Stimulated activated CD4-positive, alpha-beta T cell treated with anti-CD3 and anti-CD28 coated beads, Interleukin-15, amount 100 ng/mL, for 24 hours (primary cell): ENCODE measurements at places on chromosomes 13 and 19.

- no peak for DNase-seq
Measured at GRCh38 chr13:45410466-45410865, 7.7 kb downstream of the SLC25A30 start.

GRCh38 chr19:6087074-6087571 is 23.2 kb downstream of the RFX2 start:
- DNase-seq = no peak

- no peak for DNase-seq
Measured at GRCh38 chr19:6402837-6403608, 10.1 kb upstream of the GTF2F1 start.

DNA sequence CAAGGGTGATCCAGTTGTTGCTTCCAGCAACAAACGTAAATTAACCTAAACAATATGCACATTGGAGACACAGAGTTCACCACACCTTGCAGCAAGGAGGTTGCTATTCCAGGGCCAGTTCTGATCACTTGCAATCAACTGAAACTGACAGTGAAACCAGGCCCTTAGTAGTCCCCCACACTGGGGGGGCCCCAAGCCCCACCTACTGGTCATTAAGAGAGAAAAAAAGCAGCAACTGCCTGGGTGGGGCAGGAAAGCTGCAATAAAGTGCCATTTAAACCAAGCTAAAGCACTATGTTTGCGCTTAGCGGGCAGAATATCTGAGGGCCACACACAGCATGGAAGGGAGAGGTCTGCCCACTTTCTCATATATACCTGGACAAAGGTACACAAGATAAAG is 51.5 kb downstream of the ATP7B start:
- no peak for DNase-seq

DNA sequence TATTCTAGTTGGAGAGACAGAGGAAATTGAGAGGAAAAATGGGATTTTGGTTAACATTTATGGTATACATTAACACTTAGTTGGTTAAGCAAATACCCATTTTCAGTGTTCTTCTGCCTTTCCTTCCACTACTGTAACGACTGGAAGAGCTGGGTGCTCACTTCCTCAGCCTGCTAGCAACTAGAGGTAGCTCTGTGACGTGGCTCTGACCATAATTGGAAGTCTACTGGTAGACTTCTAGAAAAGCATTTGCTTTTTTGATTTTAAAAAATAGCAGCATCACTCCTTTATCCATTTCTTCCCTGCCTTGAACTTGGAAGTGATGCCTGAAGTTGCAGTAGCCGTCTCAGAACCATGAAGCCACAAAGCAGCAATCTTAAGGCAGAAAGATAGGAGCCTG is 15.9 kb downstream of the NHLRC3 start:
- no peak for DNase-seq
